ENCODE measurements at places on chromosomes 3 and 15.

DNA sequence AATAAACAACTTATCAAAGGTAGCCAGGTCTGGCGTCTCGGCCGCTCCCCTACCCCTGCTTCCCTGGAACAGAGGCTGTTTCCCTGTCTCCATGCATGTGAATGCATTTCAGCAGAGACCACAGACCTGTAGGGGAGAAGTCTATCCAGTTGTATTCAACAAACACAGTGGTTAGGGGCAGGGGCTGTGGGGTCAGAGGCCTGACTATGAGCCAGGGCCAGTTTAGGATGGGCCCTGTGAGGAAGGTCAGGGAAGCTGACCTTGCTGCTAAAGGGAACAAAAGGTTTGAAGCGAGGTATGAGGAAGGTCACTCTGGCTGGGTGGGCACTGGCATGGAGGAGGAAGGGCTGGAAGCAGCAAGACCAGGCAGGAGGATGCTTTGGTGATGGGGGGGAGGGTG, 184.6 kb downstream of the XXYLT1 start:
- DNase-seq: no peak

DNA sequence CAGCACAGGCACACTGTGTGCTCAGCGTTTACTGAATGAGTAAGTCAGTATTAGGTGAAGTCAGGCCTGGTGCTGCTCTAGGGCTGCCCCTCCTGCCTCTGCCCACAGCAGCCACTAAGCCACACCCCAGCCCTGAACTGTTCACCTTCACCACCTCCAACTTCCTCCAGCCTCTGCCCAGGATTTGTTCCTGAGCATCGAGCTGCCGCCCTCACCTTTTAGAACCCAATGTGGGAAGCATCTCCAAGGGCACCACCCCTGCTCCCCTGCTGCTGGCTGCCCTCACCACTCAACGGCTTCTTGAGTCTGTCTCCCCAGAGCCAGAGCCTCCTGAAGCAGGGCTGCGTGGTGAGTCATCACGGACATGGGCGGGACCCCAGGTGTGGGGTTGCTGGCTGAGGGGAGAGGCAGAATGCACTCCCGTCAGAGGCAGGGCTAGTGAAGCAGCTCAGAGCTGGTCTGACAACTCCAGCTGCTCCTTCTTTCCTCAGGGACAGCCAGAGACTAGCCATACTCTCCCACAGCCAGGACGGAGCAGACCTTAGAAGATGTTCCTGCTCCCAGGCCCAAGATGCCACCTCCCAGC, 5.8 kb downstream of the HYAL2 start:
- DNase-seq: peak; percentile 93

DNA sequence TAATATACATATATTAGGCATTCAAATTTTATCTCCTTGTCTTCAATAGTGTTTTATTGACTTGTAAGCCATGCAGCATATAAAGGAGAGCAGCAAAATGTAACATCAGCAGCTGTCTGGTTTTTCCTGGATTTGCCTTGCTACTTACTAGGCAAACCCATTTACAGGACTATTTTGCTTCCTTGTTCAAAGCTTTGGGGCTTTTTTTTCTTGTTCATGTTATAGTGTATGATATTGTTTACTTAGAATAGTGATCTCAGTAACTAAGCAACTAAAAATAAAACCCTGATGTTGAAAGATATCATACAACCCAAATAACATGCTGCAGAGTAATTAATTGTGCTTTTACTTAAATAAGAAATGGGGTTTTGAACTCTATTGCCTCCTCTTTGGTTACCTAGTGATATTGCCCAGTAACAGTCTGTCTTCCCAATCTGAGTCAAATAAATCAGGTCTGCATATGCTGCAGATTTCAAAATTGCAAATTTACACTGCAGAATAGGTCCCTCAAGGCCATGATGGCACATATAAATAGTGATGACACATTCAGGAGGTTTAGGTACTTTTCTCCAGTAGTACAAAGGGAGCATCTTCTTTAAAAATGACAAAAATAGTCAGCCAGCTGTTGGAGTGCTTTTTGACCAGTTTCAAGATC, 578.1 kb upstream of the NECTIN3 start:
- no peak for DNase-seq

DNA sequence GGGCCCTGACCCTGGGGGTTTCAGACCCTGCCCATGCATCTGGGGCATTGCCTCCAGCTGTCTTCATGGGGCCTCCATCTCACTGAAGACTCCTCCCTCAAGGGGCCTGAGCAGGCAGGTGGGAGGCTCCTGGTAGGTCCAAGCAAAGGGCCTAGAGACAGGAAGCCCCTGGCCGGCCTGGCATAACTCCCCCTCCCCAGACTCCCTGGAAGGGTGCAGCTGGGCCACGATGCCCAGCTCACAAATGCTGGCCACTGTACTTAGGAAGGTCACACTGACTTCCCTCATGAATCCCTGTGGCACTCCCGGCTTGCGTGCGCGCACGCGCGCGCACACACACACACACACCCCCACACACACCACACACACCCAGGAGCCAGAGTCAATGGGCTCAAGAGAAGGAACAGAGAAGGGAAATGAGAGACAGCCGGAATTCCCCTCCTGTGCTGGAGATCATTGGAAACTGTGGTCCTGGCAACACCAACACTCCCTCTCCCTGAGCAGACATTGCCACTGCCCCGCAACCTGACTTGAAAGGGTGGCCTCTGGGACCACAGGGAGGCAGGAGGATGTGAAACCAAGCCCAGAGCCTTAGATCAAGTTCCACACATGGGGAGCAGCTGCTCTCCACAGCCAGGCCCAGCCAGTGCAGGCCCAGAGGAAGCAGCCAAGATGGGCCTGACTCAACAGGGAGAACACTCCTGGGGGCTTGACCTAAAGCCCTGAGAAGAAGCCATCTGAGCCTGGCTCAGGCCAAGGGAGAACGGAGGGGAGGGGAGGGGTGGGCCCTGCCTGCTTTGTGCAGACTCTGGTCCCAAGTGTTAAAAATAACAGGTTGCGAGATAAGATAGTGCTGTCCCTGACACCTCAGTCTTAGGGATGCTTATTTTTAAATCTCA, 69.7 kb downstream of the SCN5A start:
- DNase-seq: no peak

DNA sequence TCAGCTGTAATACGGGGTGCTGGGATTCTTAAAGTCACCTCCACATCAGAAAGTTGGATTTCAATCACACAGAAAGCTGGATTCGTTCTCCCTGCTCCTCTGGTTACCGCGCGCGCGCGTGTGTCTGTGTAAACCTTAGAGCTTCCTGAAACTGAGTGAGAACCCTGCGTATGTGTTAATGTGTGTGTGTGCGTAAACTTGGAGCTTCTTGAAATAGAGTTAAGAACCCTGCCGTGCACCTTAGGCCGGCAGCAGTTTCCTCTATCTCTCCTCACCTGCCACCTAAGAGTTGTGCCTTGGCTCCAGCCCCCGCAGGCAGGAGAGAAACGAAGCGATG, 531 bp downstream of the LZTFL1 start:
- DNase-seq: no peak

DNA sequence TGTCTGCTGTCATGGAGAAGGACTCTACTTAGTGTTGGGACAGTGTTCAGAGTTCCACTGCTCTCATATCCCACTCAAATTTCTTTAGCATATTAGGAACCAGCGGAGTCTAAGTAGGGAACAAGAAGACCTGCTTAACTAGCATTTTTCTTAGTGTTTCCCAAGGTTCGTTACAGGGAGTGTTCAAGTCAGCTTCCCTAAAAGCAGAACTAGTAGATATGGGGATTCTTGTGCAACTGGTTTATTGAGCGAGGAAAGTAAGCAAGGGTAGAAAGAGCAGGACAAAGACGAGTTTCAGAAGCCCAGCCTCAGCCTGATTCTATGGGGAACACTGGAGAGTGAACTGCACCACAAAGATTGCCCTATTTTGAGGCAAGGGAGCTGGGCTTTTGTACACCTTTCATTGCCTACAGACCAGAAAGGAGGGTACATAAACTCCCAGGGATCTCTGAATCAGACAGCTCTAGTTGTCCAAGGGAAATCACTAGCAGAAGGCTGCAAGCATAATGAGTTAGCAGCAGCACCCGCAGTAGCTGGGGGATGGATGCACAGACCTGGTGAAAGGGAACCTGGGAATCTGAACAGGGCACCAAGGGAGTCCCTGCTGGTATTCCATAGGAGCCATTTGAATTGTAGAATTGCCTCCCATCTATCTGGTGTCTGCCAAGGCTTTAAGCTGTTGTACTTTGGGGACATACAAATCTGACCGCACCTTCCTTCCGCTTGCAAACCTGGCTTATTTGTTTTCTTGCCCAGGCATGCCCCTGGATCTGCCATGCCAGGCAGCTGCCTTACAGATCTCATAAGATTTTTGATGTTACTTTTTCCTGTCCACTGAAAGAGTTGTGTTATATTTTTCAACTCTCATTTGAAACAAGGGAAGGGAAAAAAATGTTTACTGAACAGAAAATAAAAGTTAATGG, 15.1 kb downstream of the CMTM7 start:
- DNase-seq: no peak

DNA sequence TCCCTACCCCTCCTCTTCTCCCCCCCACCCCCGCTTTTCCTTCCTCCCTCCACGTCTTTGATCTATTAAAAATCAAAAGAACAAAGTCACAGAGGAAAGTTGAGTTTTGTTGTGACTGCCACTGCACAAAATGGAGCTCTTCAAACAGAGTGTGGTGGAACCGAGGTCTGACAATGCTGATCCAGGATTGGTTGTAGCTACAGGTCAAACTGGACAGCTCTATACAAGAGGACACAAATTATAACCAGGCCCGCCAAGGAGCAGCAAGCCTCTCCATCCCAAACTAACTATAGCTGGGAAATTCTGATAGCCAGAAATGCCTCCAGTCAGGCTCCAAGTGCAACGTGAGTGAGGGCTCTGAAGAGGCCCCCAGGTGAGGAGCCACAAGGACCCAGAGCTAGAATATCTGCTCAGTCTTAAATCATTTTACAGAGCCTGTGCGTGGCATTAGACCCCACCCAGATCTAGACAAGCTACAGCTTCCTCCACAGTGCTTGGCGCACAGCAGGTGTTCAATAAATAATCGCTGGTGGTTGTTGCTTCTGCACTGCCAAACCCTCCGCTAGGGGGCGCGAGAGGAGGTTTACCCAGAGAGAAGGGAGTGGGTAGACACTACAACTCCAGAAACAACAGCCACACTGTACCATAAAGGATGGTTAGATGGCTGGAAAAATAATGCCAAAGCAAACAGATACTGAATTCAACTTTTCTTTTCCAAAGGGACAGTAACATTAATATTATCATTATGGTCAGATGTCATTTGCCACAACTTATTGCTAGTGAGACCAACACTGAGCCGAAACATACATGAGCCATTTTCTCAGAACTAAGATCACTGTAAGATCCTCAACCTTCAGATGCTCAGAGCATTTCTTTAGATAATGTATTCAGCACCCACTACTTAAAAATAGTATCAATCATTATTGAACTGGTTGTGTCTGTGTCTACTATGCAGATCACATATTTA, 44.6 kb downstream of the ZIC4 start:
- DNase-seq: peak; percentile 34

GRCh38 chr15:87959080-87959479, 297.5 kb downstream of the NTRK3 start:
- DNase-seq: no peak

GRCh38 chr15:92184142-92184541, 209.5 kb upstream of the ST8SIA2 start:
- DNase-seq: no peak

- DNase-seq: no peak
Measured at GRCh38 chr15:84944311-84944710, 37.3 kb upstream of the PDE8A start.

GRCh38 chr3:179961071-179961702, 75.5 kb downstream of the PEX5L start:
- DNase-seq: no peak

GRCh38 chr3:36697229-36698001, 66.9 kb downstream of the DCLK3 start:
- DNase-seq: no peak

GRCh38 chr3:147921051-147921450, 511.9 kb downstream of the ZIC1 start:
- DNase-seq: no peak

GRCh38 chr3:100093831-100094230, 20.5 kb downstream of the FILIP1L start:
- DNase-seq: no peak
